ENCODE measurements at places on chromosomes 6 and 20.

GRCh38 chr6:135583256-135583761 is 85.8 kb upstream of the AHI1 start:
- no peak for DNase-seq

- no peak for DNase-seq
These were observed 129.4 kb downstream of the IBTK start for GRCh38 chr6:82118150-82118562.

DNA sequence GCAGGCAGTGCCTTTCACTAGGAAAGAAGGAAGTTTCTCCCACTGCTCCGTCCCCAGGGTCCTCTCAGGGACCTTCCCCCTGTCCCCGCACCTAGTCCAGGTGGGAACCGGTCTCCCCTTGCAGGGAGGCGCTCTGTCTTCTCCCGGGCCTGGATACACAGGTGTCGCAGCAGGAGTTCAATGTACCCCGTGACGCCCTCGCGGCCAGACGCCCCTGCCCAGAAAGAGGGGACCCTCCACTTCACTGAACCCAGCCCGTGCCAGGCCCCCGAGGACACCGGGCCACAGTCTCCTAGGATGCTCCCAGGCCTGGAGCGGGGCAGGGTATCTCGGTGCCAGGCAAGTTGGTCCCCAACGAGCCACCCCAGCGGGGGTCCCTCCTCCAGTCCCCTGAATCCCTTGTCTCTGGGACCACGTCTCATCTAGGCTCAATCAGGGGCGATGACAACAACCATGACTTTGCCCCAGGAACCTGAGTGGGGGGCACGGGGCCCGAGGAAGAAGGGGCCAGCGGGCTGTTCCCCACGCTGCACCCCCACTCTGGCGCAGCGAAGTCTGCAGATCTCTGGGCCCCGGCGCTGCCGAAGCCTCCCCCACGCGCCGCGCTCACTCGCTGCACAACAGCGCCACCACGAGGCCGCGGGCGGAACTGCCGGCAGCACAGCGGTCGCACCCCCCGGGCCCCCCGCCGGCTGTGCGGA is 103.0 kb downstream of the EDN3 start:
- DNase-seq: peak; percentile 82

- DNase-seq: no peak
These were observed 62.1 kb upstream of the BHLHE23 start for GRCh38 chr20:63068711-63069367.

GRCh38 chr6:117306227-117306790 is 41.0 kb downstream of the VGLL2 start:
- DNase-seq: no peak

GRCh38 chr6:11236076-11236750 is 3.7 kb upstream of the NEDD9 start:
- peak; percentile 45 for DNase-seq

- no peak for DNase-seq
These were observed 26.7 kb downstream of the ZDHHC14 start for GRCh38 chr6:157407646-157408045.
